ENCODE measurements at places on chromosomes 12 and 14.

GRCh38 chr12:29711381-29711780, 72.4 kb downstream of the TMTC1 start:
- DNase-seq, result no peak

GRCh38 chr14:92373336-92373735, 50.4 kb downstream of the SLC24A4 start:
- no peak for DNase-seq

DNA sequence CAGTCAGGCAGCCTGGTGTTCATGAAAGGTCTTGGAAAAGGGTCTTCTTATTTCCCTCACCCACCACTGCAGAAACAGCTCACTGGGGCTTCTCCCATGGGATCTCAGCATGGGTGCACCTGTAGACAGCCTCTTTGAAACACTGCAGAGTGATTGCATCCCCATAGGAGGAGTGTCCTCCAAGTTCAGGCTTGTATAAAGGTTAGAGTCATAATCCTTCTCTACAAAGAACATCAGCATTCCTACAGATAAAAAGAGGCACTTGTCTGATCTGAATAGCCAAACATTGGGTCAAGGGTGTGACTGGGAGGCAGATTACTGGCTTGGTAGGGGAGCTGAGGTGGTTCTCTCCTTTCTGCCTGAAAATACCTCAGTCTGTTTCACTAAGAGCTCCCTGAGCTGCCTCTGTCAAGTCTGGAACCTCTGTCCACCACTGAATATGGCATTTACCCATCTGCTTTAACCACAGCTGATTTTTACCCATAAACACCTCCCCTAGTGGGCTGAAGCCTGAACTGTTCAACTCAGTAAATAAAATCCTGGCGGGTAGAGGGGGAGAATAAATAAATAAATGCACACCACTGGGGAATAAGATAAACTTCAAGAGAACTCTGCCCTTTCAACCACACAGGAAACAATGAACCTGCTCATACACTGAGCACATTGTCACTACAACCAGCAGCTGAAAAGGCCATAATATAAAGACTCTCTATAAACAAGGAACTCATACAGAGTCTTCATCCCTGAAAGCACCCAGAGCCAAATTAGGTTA, 120.7 kb upstream of the SCAF11 start:
- DNase-seq, result no peak

GRCh38 chr12:64080319-64081007, 141.6 kb downstream of the KICS2 start:
- no peak for DNase-seq

DNA sequence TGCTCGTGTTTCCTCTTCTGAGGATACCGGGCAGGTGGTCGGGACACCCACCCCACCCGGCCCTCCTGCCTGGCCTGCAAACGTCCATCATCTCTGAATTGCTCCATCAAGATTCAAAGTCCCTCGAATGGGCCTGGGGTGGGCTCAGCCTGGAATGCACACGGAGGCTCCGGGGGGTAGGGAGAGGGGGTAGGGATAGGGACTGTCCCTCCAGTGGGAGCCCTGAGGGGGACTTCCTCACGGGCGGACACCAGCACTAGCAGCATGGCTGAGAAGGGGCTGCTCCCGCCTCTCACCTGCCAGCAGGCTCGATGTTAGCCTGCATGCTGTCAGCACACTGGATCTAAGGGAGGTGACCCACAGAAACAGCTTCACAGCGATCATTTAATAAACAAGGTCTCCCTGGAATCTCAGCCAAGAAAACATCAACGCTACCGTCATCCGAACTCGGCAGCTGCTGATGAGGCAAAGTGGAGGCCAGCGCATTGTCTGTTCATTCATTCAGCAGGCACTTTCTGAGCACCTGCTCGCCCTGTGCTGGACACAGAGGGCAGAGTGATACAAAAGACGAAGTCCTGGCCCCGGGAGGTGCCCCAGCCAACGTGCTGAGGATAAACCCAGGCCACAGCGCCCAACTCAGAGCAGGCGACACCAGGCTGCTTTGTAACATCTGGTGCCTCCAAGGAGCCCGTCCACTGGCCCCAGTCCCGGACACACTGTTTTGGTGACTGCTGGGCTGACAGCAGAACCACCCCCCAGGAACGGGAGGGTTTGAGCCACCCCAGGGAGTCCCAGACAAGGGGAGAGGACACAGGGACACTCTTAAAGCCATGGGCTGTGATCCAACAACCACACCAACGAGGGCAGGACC, 6.3 kb downstream of the TMEM179 start:
- DNase-seq, result no peak

GRCh38 chr12:4445156-4446101, at the start of gene FGF6:
TSS of gene FGF6 (minus strand) at chr12:4445815. CDS start at chr12:4445570, 245 bp downstream.
- no peak for DNase-seq

DNA sequence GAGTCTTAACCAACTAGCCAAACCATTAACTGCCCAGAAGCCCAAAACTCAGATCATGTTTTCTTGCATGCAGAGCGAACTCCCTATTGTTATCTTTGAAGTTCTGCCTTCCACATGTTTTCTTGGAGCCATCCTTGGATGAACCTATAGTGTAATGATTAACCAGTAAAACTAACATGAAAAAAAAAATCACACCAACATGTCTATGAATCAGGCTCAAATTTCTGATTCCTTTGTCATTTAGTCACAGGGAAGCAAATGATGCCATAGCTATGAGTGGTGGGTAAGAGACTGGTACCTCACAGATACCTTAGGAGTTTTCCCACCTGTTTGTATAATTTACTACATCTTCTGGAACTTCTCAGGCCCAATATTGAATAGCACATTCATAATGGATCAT, 70.7 kb downstream of the PTPRO start:
- no peak for DNase-seq
